Natural killer cell (primary cell): ENCODE measurements at places on chromosomes 3 and 15. TPM values are rescaled to one million over a fixed set of nuclear protein-coding genes. Genes with fewer than 3 reads are reported as not detected.

DNA sequence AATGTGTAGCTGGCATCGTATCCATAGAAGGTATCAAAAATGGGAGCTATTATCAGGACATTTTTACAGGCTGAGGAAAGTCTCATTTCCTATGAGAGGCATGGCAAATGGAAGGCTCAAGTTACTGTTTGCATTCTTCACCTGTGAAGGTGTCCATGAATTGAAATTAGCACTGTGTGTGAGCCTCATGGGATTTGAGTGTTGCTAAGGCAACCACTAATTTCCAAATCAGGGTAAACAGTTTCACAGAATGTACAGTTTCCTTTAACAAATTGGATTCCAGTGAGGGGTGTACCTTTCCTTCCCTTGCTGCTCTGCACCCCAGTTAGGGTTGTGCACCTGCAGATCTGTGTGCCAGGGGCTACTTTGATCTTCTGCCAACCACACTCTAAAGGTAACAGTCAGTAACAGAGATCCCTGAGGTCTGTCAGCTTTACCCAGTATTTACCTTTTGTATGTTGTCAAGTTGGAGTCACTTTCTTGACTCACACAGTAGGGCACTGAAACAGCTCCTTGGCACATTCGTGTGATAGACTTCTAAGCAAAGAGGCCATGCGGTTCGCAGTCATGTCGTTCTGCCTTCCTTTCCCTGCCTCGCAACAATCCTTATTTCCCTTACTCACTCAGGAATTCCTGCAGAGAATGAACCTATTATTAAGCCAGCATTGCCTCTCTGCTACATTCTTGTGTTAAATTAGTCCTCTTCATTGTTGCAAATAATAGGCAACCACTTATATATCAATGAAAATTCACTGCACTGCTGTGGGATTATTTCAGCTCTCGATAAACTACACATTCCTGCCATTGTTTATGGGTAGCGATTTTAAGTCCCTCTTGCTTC lies 129.8 kb upstream of the GBE1 start:
- DNase-seq = no peak

DNA sequence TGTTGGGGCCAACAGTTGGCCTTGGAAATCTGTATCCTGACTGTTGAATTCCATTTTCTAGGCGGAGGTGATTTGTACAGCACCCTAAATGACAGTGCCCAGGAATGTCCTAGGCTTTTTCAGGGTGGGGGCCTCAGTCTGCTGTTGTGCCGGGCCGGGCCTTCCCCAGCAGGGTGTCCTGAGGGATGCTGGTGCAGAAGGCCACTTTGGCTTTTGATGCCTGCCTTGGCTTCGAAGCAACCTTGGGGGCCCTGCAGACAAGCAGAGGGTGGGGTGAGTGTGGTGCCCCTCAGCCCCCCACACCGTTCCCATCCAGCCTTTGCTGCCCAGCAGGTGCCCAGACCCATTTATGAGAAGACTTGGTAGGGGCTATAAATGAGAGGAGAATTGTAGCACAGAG lies 33.0 kb downstream of the SYNM start:
- DNase-seq = no peak

GRCh38 chr3:73296859-73297258 lies 235.4 kb downstream of the EBLN2 start:
- no peak for DNase-seq

GRCh38 chr3:142281474-142281873 lies 56.1 kb upstream of the GK5 start:
- DNase-seq = no peak

DNA sequence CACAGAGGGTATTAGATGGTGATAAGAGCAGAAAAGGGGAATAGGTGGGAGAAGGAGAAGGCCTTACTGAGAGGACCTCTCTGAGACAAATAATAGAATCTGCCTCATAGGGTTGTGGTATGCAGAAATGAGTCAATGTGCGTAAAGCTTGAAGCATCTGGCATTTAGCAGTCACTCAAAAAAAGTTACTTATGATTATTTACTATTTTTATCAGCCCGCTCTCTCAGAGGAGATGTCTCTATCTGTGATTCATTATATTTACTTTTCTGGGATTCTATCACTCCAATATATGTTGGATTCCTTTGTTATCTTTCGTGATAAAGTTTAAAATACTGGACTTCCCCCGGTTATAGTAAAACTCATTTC lies 4.6 kb upstream of the TM4SF1 start:
- no peak for DNase-seq

Gene SAMMSON
- total RNA-seq = not detected
